ENCODE measurements at places on chromosomes 4 and X. TPM values are rescaled to one million over a fixed set of nuclear protein-coding genes. Genes with fewer than 3 reads are reported as not detected.

DNA sequence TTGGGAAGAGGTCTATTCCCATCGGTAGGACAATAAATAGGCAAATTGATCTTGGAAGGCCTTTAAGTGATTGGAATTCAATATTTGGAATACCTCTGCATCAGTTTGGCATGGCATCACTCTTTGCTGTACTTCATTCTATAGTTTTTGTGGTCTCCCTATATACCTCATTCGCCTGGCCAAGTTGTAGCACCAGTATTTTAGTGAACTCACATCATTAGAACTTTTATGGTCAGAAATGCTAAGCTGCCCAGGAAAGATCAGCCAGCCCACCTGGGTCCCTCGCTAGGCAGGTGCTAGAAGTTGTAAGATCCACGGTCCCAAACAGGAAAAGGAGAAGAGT is 40.3 kb downstream of the ZCCHC13 start:
- H3K4me1 ChIP-seq = peaks cover 4% of the 10 kb centered on the region
- no peak overlapping the region for H3K27ac ChIP-seq
- H3K36me3 ChIP-seq = no peaks in the 10 kb centered on the region
- H3K27me3 ChIP-seq = no peaks in the 10 kb centered on the region
- no peak for DNase-seq

DNA sequence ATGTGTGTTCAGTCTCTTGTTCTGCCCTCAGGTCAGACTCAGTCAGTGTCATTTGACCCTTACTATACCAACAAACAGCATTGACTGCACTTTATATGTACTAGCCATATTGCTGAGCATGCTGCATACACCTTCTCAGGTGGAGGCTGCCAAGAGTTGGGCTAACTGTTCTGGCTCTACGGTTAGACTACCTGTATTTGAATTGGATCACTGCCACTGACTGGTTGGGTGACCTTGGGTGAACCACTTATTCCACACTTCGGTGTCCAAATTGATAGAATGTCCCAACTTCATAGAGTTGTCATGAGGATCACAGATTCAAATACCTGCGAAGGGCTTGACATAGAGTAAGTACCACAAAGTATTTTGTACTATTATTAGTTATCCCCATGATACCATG is 91.2 kb upstream of the GPR50 start:
- peaks cover 18% of the 10 kb centered on the region for H3K27me3 ChIP-seq
- DNase-seq = no peak
- no peak overlapping the region for H3K27ac ChIP-seq
- no peak overlapping the region for H3K4me3 ChIP-seq
- no peaks in the 10 kb centered on the region for H3K4me1 ChIP-seq
- H3K36me3 ChIP-seq = no peaks in the 10 kb centered on the region

DNA sequence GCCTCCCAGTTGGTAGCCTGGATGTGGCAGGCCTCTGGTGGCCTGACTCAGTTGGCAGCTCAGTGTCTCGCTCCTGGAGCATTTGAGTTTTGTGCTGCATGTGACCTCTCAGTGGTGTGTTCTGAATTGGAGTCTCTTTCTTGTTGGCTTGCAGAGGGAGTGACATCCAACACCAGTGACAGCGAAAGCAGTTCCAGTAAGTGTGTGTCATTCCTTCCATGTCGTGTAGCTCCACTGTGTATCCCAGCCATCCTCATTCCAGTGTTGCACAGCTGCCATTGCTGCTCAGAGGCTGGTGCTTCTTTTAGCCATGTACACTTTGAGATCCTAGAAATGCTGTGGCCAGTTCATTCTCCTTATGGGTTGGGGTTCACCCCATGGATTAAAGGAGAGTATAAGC is 52.4 kb downstream of the DLG3 start:
- no peak overlapping the region for H3K4me3 ChIP-seq
- no peak for DNase-seq
- H3K27me3 ChIP-seq = no peaks in the 10 kb centered on the region
- peaks cover 18% of the 10 kb centered on the region for H3K36me3 ChIP-seq

DNA sequence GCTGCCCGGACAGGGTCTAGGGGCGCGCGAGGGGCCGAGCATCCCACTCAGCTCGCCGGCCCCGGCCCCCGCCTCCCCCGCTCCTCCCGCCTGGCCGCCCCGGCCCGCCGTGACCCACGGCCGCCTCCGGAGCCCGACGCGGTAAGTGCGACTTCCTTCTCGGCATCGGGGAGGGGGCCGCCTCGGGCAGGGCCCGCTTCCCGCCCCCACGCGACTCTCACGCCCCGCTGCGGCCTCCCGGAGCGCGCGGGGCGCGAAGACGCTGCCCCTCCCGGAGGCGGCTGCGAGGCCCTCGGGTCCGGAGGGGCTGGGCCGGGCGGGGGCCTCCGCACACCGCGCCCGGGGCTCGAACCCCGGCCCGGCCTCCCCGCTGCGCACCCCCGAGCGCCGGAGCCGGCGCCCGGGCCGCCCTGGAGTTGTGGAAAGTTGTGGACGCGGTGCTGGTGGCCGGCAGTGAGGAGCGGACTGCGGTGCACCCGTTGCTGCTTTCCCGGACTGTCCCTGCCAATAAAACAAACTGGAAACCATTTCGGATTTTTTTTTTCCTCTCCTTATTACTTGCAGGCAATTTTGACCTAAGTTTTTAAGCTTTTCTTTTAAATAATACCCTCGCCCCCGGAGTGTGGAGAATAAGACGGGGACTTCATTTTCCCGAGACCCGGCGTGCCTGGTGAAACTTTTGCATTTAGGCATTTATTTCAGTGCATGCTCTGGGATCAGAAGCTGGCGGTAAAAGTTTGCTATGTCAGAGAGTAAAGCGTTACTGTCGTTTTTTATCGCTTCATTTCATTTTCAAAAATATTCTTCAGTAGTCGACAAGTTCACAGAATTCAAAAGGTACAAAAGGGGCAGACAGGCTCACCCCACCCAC is 13.0 kb upstream of the TMEM156 start:
- H3K27me3 ChIP-seq = no peaks in the 10 kb centered on the region
- DNase-seq = no peak
- no peak overlapping the region for H3K27ac ChIP-seq
- H3K4me3 ChIP-seq = peak overlapping the region; percentile 70

GRCh38 chr4:110621328-110621812 is 1.5 kb downstream of the PITX2 start:
- H3K36me3 ChIP-seq = no peaks in the 10 kb centered on the region
- DNase-seq = no peak
- H3K4me3 ChIP-seq = no peak overlapping the region
- H3K4me1 ChIP-seq = peaks cover 13% of the 10 kb centered on the region

GRCh38 chr4:168118116-168118655 is 25.8 kb downstream of the ANXA10 start:
- peaks cover 4% of the 10 kb centered on the region for H3K4me1 ChIP-seq
- no peak overlapping the region for H3K4me3 ChIP-seq
- H3K27ac ChIP-seq = no peak overlapping the region
- no peaks in the 10 kb centered on the region for H3K36me3 ChIP-seq

Gene ARSJ
- 4.6 TPM for total RNA-seq

Gene LDB2
- 45.1 TPM for total RNA-seq

Gene SLC4A4
- 0.87 TPM for total RNA-seq

Gene SPACA5
- not detected for total RNA-seq

Data from A673 (cell line).